ENCODE measurements at places on chromosomes 4 and X. TPM values are rescaled to one million over a fixed set of nuclear protein-coding genes. Genes with fewer than 3 reads are reported as not detected.

Gene CITED1
- total RNA-seq, result 1.3 TPM

DNA sequence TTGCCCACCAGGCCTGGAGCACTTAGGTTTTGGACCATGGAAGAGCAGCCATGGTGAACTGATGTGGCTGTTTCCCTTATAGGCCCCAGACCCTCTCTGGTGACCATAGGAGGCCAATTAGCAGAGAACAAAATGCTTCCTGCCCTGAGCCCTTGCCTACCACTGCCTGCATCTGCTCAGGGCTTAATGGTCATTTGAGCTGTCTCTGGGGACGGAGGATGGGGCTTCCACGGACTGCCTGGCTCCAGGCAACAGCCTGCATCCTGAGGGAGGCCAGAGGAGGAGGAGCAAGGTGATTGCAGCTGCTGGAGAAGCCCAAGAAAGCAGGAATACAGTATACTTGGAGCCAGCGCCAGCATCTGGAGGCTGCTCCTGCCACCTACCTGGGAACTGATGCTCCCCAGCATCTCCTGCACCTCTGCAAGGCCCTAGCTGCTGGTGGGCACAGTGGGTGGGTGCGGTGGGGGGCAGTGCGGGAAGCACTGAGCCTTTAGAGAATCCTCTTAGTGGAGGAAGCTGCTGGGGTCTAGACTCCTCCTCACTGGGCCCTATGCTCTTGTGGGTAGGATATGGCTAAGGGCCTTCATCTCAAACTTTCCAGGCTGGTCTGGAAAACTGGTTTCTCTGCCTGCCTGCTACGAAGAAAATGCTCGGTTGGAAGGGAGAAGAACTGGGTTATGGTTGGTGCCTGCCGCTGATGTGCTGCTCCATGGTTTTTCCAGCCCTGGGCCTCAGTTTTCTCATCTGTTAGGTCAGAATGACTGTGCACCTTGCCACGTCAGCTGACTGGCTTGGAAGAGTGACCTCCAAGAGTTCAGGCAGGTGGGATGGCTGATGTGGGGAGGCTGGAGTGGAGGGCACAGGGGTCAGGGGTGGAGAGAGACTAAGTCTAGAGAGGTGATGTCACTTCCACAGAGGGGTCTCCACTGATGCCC is 158.8 kb upstream of the PJA1 start:
- no peaks in the 10 kb centered on the region for H3K36me3 ChIP-seq
- H3K27me3 ChIP-seq, result no peaks in the 10 kb centered on the region
- no peak overlapping the region for H3K4me3 ChIP-seq

- H3K4me1 ChIP-seq, result peaks cover 16% of the 10 kb centered on the region
- H3K27me3 ChIP-seq, result no peaks in the 10 kb centered on the region
- no peak for DNase-seq
- H3K36me3 ChIP-seq, result no peaks in the 10 kb centered on the region
- H3K4me3 ChIP-seq, result no peak overlapping the region
- H3K27ac ChIP-seq, result no peak overlapping the region
Measured at GRCh38 chr4:90219822-90220221, 92.6 kb downstream of the CCSER1 start.

- no peaks in the 10 kb centered on the region for H3K36me3 ChIP-seq
- no peaks in the 10 kb centered on the region for H3K4me1 ChIP-seq
- no peaks in the 10 kb centered on the region for H3K27me3 ChIP-seq
- H3K27ac ChIP-seq, result no peak overlapping the region
Measured at GRCh38 chrX:79081895-79082512, 62.5 kb upstream of the GPR174 start.
